ENCODE measurements at places on chromosomes 3 and 15.
A peak's percentile ranks its signal among the peaks of the same experiment; 100 is the strongest.

- DNase-seq: no peak
Observed at GRCh38 chr3:157199841-157200240, 39.9 kb upstream of the CCNL1 start.

- DNase-seq: no peak
Observed at GRCh38 chr3:127265581-127265981, 22.3 kb downstream of the PRR20G start.

- DNase-seq: peak; percentile 16
Observed at GRCh38 chr3:119559441-119559963, at the start of gene CD80. TSS of gene CD80 (minus strand) at chr3:119559614. CDS start at chr3:119557728, 1,886 bp downstream.

GRCh38 chr15:64267331-64267973 lies 88.5 kb downstream of the CSNK1G1 start:
- no peak for DNase-seq

GRCh38 chr15:28082891-28083684 lies 16.0 kb downstream of the OCA2 start:
- DNase-seq: no peak

- DNase-seq: peak; percentile 65
Observed at GRCh38 chr3:20041197-20041780, 1.0 kb downstream of the KAT2B start.

DNA sequence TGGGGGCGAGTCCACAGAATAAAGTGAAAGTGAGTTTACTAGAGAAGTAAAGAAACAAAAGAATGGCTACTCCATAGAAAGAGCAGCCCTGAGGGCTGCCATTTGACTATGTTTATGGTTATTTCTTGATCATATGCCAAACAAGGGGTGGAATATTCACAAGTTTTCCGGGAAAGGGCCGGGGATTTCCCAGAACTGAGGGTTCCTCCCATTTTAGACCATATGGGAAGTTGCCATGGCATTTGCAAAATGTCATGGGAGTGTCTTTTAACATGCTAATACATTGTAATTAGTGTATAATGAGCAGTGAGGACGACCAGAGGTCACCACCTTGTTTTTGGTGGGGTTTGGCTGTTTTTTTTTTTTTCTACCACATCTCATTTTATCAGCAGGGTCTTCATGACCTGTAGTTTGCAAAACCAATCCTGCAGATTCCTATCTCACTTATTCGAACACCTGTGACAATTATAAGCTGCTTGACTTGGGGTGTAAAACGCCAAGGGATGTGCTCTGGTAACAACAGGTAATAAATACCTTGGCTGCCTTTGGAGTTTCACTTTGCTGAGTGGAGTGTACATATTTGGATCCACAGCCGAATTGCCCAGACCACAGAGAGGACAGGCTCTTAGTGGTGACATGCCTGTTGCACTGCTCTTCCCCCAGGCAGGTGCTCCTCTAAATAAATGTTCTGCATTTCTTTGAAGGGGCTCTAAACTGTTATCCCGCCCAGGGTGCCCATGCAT lies 43.6 kb downstream of the C2CD4B start:
- no peak for DNase-seq

GRCh38 chr15:94306700-94307650 lies 75.6 kb downstream of the MCTP2 start:
- peak; percentile 81 for DNase-seq

DNA sequence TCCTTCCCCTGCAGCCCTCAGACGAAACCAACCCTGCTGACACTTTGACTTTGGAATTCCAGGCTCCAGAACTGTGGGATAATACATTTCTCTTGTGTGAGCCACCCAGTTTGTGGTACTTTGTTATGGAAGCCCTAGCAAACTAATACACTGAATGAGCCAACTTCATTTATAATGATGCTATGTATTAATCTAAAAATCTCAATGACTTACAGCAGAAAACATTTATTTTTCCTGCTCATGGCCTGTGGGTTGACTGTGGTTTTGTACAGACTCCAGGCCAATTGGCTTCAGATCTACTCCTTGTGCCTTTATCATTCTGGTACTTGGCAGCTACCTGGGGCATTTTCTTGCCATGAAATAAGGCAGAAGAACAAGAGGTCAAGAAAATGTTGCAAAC lies 152.4 kb downstream of the EBLN2 start:
- DNase-seq: peak; percentile 52

- no peak for DNase-seq
Observed at GRCh38 chr15:69819371-69819770, 278.3 kb downstream of the TLE3 start.

GRCh38 chr3:182450942-182451787 lies 342.1 kb upstream of the ATP11B start:
- no peak for DNase-seq

- DNase-seq: no peak
Observed at GRCh38 chr3:179141890-179142289, 6.3 kb upstream of the PIK3CA start.

DNA sequence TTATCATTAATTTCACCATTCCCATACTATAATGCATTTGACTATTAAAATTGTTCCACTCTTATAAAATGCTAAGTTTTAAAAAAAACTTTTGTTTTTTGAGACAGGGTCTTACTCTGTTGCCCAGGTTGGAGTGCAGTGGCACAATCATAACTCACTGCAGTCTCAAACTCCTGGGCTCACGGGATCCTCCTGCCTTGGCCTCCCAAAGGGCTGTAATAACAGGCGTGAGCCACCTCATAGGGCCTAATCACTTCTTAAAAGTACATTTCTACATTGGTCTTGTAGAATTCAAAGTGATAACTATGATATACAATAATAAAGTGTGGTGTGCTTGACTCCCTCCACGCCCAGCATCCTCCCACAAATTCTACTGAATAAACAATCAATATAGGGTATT lies 3.0 kb downstream of the DENND4A start:
- no peak for DNase-seq

- no peak for DNase-seq
Observed at GRCh38 chr3:195522254-195523023, 20.7 kb downstream of the PPP1R2 start.

DNA sequence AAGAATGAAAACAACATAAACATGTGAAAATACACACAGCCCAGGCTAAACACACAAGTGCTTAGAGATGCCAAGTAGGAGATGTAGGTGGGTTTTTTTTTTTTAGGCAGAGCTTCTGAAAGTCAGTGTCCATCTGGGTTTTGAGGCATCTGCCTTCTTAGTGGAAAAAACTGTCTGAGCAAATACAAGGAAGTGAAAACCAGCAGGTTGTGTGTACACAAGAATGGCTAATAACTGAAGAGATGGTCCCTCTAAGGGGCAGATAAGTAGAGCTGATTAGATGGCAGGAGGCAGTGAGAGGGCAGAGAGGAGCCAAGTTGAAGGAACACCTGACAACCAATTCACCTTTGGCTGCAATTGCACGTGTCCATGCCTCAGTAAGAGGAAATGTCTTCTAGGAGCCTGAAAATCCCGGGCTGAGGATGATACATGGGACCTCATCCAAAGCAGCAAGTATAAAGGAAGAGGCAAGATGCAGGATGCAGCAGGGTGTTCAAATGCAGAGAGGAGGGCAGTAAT lies 34.9 kb downstream of the CYP19A1 start:
- no peak for DNase-seq

DNA sequence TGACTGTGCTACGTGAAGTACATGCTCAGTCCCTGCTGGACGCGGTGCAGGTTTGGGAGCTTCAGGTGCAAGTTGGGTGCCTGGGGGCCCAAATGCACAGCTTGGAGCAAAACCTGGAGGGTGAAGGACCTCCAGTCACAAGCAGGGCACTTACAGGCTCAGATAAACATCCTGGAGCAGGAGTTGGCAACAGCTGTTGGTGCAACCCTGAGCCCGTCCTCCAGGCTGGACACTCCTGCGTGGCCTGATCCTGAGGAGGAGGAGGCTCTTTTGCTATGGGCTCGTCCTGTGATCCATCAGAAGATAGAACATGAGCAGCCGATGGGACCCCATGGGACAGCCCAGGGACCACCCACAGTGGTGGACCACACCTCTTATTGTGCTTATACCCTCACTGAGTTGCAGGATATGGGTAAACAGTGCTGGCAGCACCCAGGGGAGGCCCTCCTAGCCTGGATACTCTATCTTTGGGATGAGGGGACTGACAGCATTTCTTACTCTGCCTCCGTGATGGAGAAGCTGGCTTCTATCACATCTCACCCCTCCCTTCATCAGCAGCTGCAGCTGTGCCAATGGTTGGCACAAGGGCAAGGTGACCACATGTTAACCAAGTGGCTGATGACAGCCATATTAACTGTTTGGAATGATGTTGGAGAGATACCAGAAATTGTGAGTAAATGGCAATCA lies 301.6 kb downstream of the ZPLD1 start:
- DNase-seq: no peak

DNA sequence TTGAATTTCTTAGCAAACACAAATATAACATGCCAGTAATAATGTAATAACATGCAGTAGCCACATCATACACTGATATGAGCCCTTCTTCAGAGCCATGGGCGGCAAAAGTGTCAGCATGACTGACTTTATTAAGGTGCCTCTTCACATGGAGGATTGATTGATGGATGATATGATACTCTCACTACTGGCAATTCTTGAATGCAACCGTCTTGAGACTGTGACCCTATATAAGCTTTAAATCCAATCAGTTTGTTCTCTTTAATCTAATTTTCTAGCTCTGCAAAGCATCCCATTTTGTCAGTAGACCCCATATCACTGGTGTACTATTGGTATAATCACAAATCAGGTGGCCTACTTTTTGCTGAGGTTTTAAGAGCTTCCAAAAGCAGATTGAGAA lies 463.7 kb upstream of the ROBO2 start:
- no peak for DNase-seq

- DNase-seq: no peak
Observed at GRCh38 chr3:31909455-31909854, 71.6 kb downstream of the OSBPL10 start.

DNA sequence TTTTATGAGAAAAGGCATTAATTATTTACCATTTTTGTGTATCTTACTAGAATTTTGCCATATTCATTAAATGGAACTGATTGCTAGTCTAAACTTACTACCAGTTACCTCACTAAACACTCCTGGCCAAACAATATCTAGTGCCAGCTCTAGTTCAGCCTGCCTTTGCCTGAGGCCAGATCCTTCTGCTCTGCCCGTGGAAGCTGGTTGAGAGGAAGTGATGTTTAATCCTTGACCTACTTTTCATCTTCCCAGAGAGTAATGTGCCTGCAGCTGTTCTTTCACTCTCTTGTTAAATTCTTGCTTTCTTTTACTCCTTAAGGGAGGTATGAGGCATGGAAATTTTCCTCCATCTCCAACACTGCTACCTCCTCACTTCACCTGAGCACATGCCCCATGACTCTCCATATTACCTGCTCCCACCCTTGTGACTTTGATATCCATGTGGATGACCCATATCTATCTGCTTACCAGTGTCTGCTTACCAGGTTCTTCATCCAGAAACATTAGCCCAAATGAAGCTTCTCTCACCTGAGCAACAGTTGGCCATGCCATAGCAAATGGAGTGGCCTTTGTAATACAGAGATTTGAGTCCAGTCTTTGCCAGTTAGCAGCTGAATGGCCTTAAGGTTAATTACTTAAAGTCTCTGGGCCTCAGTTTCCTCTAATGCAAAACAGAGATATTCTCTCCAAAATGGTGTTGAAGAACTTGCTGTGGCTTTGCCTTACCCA lies 53.4 kb downstream of the UBE2E1 start:
- peak; percentile 67 for DNase-seq

DNA sequence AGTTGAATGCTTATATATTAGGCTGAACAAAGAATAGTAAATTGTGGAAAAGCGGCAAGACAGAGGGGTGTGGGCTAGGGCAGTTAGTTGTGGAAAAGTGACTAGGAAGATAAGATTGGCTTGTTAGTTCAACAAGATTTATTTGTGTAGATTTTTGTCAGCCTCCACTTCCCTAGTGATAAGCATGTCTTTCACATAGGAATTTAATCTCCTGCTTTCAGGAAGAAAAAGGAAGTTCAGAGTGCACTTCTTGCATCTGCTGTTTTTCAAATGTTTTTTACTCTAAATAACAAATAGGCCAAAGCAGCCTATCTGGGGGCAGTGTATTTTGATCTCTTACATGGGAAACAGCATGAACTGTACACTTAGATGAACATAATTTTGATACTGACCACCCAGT lies 919.9 kb downstream of the NAALADL2 start:
- DNase-seq: no peak

DNA sequence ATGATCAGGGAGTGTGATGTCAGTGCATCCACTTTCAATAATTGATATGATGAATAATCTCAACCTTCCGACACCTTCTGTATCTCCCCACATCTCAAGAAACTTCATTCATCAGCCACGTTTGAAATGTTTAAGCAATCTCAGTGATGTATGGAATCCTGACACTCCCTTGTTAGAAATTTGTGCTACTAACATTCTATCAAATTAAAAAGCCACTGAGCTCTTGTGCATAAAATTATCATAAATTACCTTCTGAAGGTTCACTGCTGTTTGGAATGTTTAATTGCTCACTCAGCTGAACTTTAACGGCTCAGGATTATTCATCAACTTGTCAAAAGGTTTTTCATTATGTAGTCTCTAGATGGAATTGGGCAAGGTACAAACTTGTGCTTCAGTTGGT lies 108.4 kb upstream of the DPH6 start:
- DNase-seq: no peak

All from mammary epithelial cell (primary cell).